Stimulated activated CD8-positive, alpha-beta memory T cell treated with anti-CD3 and anti-CD28 coated beads, Interleukin-7, amount 100 ng/mL, for 48 hours (primary cell): ENCODE measurements at places on chromosomes 12 and 14.
A peak's percentile ranks its signal among the peaks of the same experiment; 100 is the strongest.

DNA sequence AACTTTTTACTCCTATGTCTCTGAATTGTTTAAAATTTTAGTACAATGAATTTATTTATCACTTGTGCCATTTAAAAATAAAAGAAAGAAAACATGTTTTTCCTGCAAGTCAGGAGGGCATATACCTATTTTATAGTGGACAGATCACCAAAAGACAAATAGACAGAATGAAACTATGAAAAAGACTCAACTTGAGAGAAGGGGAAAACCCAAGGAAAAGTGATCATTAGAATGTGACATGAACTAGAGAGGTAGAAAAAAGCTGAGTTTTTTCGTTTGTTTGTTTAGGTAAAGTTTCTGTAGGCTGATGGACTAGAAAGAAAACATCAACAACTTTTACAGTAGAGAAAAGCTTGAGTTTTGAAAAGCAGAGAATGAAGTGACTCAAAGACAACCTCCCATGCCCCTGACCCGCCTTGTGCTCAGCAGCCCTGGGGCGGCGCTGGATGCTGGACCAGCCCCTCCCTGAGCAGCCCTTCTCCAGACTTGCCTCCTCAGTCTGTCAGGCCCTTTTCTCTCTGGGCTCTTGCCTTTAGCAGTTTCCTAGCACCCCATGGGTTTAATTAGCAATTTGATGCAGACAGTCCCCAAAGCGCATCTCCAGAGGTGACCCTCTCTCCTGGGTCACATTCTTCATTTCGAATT, 95.1 kb upstream of the ARID2 start:
- DNase-seq: no peak

GRCh38 chr12:76810671-76811419, 46.9 kb downstream of the ZDHHC17 start:
- no peak for DNase-seq

DNA sequence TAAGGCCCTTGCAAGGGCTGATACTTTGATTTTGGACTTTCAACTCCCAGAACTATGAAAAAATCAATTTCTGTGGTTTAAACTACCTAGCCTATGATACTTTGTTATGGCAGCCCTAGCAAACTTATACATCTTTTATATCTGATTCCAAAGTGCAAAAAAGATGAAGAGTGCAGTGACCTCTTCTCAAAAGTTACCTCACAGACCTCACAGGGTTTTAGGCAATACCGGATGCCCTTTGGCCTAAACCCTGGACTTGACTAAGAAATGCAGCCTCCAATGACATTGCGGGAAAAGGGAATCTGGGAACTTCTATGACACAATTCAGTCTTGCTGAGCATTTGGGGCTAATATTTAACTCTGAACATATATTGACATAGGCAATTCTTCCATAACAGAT, 63.3 kb downstream of the IGF1 start:
- no peak for DNase-seq

DNA sequence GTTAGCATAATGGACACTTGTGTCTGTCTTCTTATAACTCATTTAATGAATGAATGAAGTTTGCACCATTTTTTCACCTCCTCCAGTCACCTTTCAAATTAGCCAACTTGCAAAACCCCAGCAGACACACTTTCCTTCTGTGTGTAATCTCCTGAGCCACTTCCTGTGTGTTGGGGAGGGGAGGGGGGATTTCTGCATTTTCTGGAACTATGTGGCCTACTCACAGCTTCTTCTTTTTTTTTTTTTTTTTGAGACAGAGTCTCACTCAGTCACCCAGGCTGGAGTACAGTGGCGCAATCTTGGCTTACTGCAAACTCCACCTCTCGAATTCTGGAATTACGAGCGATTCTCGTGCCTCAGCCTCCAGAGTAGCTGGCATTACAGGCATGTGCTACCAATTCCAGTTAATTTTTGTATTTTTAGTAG, 4.1 kb upstream of the SERPINA1 start:
- peak; percentile 40 for DNase-seq

DNA sequence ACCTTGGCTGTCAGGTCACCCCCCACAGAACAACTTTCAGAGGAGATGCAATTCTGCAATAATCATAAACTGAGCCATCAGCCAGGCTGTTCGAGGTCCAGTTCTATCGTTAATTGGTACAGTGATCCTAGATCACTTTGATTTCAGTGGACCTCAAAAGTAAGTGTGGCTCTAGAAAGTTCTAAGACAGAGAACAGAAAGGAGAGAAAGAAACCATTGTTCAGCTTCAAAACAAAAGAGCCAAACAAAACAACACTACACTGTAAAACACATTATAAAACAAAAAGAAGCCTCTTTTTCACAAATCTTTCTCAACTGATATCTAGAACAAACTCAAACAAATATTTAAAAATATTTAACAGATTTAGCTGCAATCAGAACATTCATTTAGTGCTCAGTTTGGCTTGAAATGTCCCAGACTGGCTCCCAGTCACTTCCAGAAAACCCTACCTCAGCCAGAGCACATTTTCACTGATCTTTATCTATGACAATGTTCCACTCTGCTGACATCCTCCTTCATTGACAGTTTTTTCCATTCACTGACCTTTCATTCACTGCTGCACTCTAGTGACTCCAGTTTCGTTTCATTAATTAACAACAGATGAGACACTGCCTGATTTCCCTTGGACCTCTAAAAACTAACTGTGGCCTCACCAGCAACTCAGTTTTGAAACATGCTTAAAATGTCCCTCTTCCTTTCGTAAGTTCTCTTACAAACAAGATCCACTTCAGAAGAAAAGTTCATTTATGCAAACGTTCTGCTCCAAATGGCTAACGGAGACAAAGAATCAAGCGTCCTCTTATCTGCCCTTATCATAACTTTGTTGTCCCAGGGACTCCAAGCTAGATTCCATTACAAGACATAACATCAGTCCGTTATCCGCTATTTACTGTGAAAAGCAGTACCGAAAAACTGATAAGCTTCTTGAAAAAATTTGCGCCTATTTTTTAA, 56.8 kb downstream of the DUSP16 start:
- DNase-seq: no peak
